A549 treated with AZD2906 at 1 μM for 4 hours (cell line): ENCODE measurements at places on chromosomes 5 and 9. TPM values are rescaled to one million over a fixed set of nuclear protein-coding genes. Genes with fewer than 3 reads are reported as not detected.

The PRR7 gene
- 13.8 to 35.0 TPM (median 34.5 TPM) in 5 replicates for total RNA-seq

The BRINP1 gene
- 0.15 to 0.25 TPM (median 0.18 TPM) in 5 replicates for total RNA-seq

The FBXL17 gene
- 4.5 to 7.3 TPM (median 6.4 TPM) in 5 replicates for total RNA-seq

The BBLN gene
- total RNA-seq, result 39.5 to 74.4 TPM (median 67.3 TPM) in 5 replicates

The GDA gene
- total RNA-seq, result 0.84 to 1.1 TPM (median 0.96 TPM) in 5 replicates

The ZCCHC7 gene
- total RNA-seq, result 9.7 to 13.4 TPM (median 10.8 TPM) in 5 replicates

The PCDHGA11 gene
- not detected in 5 replicates for total RNA-seq

The MARCHF3 gene
- 0.46 to 1.5 TPM (median 1.1 TPM) in 5 replicates for total RNA-seq

The TAF11L5 gene
- not detected in 5 replicates for total RNA-seq

The MSX2 gene
- 4.3 to 5.0 TPM (median 4.9 TPM) in 5 replicates for total RNA-seq

The LCN6 gene
- not detected in 5 replicates for total RNA-seq

The GABRA6 gene
- not detected in 5 replicates for total RNA-seq

The DENND1A gene
- 8.8 to 11.8 TPM (median 10.1 TPM) in 5 replicates for total RNA-seq

The ENHO gene
- total RNA-seq, result 0.94 to 2.8 TPM (median 2.0 TPM) in 5 replicates

The PCDHB5 gene
- 1.3 to 1.7 TPM (median 1.4 TPM) in 5 replicates for total RNA-seq

The ST8SIA4 gene
- 0.21 to 0.49 TPM (median 0.29 TPM) in 5 replicates for total RNA-seq

The TEX53 gene
- not detected in 5 replicates for total RNA-seq

The PCDHGA2 gene
- total RNA-seq, result 0.40 to 0.74 TPM (median 0.53 TPM) in 5 replicates

The TXNDC8 gene
- total RNA-seq, result not detected in 5 replicates

The DMRTA1 gene
- total RNA-seq, result 0.52 to 0.70 TPM (median 0.65 TPM) in 5 replicates

The STPG3 gene
- total RNA-seq, result not detected in 5 replicates

The LRRC19 gene
- total RNA-seq, result not detected in 5 replicates

The FRMD3 gene
- total RNA-seq, result 4.8 to 5.8 TPM (median 5.4 TPM) in 5 replicates

The SLC6A19 gene
- total RNA-seq, result 0.42 to 0.71 TPM (median 0.66 TPM) in 5 replicates

The CA9 gene
- 6.0 to 10.6 TPM (median 8.0 TPM) in 5 replicates for total RNA-seq

The CCL27 gene
- 0.14 to 0.33 TPM (median 0.24 TPM) in 4 of 5 replicates, not detected in the other for total RNA-seq

The GARIN3 gene
- total RNA-seq, result not detected in 5 replicates

The KIF20A gene
- total RNA-seq, result 36.3 to 47.1 TPM (median 41.8 TPM) in 5 replicates

The GFPT2 gene
- 44.0 to 51.7 TPM (median 48.7 TPM) in 5 replicates for total RNA-seq

The SLC24A2 gene
- not detected in 5 replicates for total RNA-seq

The ANKRD34B gene
- total RNA-seq, result 0.03 to 0.15 TPM (median 0.06 TPM) in 5 replicates
